ENCODE measurements at places on chromosomes 7 and 10. TPM values are rescaled to one million over a fixed set of nuclear protein-coding genes. Genes with fewer than 3 reads are reported as not detected.
A peak's percentile ranks its signal among the peaks of the same experiment; 100 is the strongest.

TLL2 gene
- total RNA-seq, result 4.4 TPM

C7orf33 gene
- total RNA-seq, result not detected

DNA sequence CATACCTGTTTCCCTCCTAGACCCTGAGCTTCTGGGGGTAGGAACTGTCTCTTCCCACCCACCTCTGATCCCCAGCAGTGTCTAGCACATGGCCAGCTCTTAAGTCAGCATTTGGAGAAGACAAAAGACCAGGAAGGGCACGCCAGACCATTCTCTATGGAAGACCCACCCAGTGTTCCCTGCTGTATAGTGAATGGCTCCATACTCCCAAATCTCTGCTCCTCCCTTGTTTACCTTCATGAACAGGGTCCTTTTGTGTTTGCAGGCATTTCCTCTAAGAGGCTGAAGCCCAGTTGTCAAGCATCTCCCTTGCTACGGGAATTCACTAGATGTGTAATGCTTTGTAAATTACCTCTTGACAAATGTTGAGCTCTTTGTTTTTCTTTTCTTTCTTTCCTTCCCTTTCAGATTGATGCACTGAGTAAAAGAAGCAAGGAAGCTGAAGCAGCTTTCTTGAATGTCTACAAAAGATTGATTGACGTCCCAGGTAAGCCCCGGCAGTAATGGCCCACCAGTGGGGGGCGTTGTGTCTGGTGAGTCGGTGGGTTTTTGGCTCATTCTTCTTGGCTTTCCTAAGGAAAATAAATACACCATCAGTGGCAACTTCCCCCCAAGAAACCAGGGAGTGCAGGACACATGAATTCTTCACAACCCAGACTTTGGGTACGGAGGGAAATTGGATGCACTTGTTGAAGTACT lies 216.6 kb upstream of the SH2B2 start:
- DNase-seq, result no peak

- no peak for DNase-seq
Observed at GRCh38 chr7:127658970-127659630, 7.1 kb downstream of the SND1 start.

DNA sequence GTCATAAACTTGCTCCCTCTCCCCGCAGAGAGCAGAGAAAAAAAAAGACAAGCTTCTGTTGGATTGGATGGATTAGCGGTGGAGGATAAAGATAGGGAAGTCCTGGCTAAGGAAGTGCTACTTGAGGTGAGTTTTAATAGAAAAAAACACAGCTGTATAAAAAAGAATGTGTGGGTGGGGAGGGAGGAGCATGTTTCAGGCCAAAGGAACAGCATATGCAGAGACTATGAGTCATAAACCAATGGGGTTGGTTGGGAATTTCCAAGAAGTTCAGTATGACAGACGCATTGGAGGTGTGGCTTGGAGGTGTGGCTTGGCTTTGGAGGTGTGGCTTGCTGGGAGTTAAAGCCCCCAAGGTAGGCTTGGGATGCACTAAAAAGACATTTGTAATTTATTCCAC lies 103.0 kb upstream of the LSM8 start:
- DNase-seq, result no peak

DNA sequence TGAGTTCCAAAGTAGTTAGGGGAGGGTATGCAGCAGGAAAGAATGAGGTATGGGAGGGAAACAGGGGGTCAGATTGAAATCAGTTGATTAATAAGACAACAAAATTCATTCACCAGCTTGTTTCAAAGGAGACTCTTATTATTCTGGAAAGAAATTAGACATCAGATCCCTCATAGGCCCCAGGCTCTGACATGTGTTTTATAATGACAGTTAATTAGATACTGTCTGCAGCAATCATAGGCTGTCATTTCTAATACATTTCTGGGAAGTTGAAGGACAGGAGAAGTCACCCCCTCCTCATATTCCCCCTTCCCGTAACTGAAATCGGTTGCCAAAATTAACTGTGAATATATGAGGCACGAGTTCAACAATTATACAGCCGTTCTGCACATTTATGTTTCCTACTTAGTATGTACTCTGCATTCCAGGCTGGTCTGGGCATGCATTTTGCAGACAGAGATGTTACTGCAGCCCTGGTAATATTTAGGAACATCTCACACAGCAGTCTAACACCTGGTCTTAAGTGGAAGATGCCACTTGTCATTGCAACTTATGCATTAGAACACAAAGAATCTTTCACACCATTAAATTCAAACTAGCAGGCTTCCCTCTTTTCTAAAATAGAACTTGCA lies 355.2 kb upstream of the LRGUK start:
- peak; percentile 71 for DNase-seq

DNA sequence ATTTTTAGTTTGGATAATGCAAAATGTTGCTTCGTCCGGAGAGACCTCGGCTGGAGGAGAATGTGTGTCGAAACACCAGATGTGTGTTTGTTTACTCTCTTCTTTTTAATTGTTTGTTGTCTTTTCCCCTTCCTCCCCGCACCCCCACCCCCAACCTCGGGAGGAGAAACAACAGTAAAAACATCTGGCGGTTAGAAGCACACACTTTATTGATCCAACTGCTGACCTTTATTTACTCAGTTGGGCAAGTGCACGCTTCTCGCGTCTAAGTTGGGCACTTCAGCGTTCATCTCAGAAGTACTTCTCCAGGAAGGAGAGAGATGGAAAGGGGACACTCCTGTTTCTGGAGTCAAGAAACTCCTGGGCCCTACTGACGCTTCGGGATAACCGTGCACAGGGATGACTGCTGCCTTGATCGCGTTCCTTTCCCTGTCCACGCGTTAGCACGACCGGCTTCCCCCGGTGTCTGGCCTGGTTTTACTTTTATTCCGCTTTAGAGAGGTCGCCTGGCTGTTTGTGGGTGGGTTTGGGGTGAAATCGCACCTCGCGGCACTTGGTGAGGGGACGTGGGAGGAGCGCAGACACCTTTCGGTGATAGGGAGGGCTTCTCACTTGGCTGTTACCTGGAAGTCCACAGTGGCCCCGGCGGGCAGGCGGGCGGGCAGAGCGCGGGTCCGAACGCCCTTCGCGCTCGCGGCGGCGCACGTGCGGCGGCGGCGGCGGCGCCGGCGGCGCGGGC lies 168.3 kb upstream of the PPP1R3A start:
- DNase-seq, result peak; percentile 58

MICU1 gene
- total RNA-seq, result 74.9 TPM

XRCC2 gene
- total RNA-seq, result 4.5 TPM

DNA sequence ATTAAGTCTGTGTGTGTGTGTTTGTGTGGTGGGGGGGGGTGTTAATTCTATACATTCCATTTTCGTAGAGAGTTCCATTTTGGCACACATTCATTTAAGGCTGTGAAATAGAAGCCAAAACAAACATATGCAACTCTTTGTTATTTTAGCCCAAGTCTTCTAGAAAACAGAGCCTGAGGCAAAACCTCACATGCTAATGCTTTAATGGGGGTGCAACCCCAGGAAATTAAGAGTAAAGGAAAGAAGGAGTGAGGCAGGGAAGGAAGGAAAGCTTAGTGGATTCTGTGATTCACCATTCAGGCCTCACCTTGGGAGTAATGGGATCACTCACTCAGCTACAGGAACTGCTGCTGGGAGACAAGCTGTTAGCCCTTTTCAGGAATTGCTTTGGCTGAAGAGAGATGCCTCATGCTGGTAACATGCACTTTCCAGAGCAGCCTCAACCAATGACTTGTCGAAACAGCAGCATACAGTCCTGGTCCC lies 73.0 kb upstream of the CTTNBP2 start:
- DNase-seq, result peak; percentile 34

- no peak for DNase-seq
Observed at GRCh38 chr7:124992851-124993562, 63.4 kb upstream of the POT1 start.

GRCh38 chr10:49264177-49264677 lies 34.7 kb upstream of the C10orf71 start:
- no peak for DNase-seq

LOXL4 gene
- 0.89 TPM for total RNA-seq

DNA sequence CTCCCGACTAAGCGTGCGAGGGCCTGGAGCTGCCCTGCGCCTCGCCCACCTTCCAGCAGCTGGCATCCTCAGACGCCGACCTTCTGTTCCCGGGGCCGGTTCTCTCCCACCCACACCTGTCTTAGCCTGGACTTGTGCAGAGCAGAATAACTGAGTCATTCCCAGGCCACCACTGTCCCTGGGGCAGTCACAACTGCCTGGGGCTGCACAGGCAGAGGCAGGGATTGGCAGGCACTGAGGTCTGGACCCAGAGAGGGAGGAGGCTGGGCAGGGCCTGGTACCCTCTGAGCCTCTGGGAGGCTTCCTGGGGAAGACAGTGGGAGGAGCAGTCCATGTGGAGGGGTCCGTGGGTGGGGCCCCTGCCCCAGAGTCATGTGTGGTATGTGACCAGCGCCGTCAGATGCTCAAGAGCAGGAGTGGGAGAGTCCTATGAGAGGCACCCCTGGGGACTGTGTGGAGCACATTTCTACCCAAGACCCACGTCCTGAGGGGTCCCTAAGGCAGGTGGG lies 74.3 kb downstream of the NKX6-2 start:
- DNase-seq, result no peak

OR2A1 gene
- total RNA-seq, result 0.10 TPM

GPR15LG gene
- not detected for total RNA-seq

DNA sequence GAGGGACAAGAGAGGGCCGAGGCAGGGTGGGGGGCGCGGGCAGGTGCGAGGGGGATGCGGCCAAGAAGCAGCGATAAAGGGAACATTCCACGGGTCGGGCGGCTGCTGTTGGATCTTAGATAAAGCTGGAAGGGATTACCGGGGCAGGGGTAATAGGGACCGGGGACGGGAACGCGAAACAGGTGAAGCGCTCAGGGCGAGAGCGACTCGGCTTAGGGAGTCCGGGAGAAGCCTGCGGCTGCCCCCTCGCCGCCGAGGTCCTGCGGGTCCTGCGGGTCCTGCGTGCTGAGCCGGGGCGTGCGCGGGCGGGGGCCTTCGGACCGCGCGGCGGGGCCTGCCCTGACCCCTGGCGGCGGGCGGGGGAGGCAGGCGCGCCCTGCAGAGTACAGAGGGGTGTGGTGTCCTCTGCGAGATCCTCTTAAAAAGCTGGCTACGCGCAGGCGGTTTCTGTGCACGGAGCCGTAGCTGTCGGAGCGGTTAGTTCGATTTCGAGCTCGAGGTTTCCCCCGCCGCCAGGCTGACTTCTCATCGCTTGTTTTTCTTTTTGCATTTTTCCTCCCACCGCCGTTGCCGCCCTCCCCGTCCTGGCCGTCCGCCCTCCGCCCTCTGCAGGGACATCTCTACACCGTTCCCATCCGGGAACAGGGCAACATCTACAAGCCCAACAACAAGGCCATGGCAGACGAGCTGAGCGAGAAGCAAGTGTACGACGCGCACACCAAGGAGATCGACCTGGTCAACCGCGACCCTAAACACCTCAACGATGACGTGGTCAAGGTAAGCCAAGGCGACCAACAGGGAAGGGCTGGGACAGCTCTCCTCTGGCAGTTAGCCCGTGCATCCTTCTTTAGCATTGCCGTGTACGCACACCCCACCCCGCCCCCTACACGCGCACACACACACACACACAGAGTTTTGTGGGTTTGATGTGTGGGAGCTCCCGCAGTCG lies 1.4 kb downstream of the CAV1 start:
- DNase-seq, result peak; percentile 69

ANKRD26 gene
- total RNA-seq, result 27.1 TPM

DNA sequence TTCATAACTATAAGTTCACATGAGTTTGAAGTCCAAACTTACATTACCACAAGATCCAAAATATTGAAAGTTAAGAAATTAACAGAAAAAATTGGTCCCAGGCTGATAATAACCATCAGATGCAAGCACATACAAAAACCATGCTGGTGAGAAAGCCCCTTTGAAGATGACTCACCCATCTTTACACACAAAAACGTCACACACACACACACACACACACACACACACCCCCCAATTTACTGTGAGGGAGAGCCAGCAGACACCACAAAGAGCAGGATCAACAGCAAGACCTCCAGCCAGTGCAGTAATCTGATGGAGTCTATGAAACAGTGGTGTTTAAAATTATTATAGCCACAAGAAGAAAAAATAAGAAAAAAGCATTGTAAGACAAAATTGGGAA lies 50.1 kb upstream of the DRGX start:
- DNase-seq, result no peak

ITIH5 gene
- total RNA-seq, result 59.6 TPM

GRCh38 chr7:82413237-82413636 lies 30.3 kb downstream of the CACNA2D1 start:
- no peak for DNase-seq

GRCh38 chr10:92305133-92306072 lies 14.4 kb downstream of the MARCHF5 start:
- no peak for DNase-seq

CYP3A4 gene
- not detected for total RNA-seq

DNA sequence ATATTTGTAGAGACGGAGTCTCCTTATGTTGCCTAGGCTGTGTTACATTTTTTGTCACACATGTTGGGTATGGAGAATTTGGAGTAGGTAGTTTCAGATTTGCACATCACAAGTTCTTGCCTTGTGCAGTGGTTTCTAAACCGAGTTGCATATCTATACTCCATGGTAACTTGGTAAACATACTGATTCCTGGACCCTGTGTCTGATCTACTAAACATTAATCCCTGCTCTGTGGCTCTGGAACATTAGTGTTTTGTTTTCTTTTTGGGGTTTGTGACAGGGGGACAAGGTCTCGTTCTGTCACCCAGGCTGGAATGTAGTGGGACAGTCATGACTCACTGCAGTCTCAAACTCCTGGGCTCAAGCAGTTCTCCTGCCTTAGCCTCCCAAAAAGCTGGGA lies 24.7 kb downstream of the AUTS2 start:
- DNase-seq, result no peak

POMZP3 gene
- total RNA-seq, result 4.7 TPM

DNA sequence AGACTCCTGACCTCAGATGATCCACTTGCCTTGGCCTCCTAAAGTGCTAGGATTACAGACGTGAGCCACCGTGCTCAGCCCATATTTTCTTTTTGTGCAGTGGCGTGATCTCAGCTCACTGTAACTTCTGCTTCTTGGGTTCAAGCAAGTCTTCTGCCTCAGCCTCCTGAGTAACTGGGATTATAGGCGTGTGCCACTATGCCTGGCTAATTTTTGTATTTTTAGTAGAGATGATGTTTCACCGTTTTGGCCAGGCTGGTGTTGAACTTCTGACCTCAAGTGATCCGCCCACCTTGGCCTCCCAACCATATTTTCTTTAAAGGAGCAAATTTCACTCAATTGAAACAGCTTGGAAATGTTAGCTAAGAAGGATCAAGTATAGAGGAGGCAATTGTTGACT lies 16.5 kb downstream of the GBF1 start:
- DNase-seq, result no peak

POLL gene
- total RNA-seq, result 14.7 TPM

GRCh38 chr10:129520440-129521080 lies 53.5 kb downstream of the MGMT start:
- no peak for DNase-seq

SAP25 gene
- not detected for total RNA-seq

Data from spinal cord (tissue), 10 donors.